Stimulated activated CD4-positive, alpha-beta T cell treated with anti-CD3 and anti-CD28 coated beads, TNF-alpha, amount 100 ng/mL, for 48 hours (primary cell): ENCODE measurements at places on chromosomes 2 and 18.

DNA sequence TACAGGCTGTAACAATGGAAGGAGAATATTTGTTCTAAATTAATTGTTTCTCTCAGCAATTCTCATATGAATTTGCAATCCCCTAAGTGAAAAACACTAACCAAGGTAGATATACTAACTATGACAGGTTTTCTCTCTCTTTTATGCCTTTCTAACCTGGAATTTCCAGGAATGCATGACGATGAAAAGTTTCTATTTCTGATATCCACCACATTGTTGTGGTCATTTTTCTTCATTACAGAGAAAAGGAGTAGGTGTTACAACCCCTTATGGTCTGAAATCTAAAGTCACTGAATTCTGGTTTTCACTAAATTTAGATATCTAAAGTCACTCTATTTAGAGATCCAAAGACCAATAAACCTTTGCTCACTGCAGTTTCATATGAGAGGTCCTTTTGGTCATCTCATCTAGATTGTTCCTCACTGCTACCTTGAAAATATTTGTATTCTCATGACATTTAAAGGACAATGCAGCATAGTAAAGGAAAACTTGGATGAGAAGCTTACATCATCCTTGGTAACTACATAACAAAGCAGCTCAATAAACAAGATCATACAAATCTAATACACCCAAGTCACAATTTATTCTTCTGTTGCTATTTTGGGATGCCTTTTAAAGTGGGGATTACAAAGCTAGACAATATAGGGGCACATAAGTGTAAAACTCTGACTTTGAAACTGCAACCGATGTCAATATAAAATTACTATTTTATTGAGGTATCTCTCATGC is 85.8 kb downstream of the TCF4 start:
- no peak for DNase-seq

DNA sequence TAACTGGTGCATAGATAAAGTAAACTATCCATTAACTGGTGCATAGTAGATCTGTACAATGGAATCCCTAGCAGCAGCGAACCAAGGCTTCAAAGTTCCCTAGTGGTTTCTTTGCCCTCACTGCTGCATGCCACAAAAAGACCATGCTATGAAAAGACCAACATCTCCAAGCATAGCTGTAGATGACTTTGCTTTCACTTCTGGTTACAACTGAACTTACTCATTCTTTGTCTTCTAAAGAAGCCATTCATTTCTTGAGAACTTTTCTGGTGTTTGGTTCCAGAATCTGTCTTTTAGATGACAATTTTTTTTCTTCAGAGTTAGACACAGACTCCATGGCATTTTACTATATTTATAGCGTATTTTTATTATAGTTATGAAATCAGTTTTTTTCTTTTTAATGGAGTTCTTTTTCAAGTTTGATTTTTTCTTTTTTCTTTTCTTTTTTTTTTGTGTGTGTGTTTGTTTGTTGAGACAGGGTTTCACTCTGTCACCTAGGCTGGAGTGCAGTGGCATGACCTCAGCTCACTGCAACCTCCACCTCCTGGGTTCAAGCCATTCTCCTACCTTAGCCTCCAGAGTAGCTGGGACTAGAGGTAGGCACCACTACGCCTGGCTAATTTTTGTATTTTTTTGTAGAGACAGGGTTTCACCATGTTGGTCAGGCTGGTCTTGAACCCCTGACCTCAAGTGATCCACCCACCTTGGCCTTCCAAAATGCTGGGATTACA is 63.6 kb downstream of the SLC35F5 start:
- DNase-seq = no peak

DNA sequence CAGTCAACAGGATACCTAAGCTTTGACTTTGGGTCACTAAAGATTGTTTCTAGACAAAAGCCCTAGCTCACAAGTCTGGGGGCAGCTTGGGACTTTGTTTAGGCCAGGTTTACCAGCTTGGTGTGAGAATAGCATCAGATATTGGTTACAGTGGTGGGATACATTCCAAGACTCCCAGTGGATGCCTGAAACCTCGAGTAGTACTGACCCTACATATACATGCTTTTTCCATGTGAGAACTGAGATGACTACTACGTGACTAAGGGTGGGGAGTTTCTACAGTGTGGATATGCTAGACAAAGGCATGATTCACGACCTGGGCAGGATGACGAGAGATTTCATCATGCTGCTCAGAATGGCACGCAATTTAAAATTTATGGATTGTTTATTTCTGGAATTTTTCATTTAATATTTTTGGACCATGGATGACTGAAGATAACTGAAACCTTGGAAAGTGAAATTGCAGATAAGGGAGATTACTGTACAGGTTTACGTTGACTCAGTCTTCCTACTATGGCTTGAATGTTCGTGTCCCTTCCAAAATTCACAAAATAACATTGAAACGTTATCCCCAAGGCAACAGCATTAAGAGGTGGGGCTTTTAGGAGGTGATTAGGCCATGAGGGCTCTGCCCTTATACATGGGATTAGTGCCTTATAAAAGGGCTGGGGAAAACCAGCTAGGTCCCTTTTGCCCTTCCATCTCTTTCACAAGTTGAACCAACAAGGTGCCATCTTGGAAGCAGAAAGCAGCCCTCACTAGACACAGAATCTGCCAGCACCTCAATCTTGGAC is 50.2 kb upstream of the CTAGE1 start:
- no peak for DNase-seq

- no peak for DNase-seq
Observed at GRCh38 chr2:235467588-235467987, 26.3 kb upstream of the AGAP1 start.

DNA sequence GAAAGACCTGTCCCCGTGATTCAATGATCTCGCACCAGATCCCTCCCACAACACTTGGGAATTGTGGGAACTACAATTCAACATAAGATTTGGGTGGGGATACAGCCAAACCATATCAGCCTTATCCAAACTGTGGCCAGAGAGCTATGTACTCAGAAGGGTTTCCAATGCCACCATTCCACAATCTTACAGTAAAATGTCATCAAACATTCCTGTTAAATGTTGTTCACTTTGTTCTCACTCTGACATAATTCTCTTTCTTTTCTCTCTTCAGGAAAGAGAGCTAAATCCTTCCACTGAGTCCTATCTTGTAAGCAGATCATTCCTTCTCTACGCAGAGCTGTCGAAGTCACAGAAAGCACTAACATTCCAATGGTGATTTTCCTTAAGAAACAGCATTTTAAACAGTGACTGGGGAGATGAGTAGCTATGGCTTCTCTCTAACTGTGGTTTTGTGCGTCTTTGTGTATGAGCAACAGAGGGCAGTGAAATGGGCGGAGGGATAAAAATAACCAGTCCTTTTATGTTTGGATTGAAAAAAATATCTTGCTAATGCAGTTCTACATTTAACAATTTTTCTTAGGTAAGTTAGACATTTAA is 684.7 kb downstream of the EPHA4 start:
- DNase-seq = no peak

DNA sequence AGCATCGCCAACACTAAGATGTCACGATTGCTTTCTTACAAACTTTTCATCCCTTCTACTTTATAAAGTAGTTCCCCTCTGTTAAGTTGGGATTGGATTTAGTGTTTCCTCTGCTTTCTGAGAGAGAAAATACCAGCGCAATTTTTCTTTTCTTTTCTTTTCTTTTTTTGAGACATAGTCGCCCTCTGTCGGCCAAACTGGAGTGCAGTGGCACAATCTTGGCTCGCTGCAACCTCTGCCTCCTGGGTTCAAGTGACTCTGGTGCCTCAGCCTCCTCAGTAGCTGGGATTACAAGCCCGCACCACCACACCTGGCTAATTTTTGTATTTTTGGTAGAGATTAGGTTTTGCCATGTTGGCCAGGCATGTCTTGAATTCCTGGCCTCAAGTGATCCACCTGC is 9.0 kb downstream of the RELCH start:
- DNase-seq = no peak

DNA sequence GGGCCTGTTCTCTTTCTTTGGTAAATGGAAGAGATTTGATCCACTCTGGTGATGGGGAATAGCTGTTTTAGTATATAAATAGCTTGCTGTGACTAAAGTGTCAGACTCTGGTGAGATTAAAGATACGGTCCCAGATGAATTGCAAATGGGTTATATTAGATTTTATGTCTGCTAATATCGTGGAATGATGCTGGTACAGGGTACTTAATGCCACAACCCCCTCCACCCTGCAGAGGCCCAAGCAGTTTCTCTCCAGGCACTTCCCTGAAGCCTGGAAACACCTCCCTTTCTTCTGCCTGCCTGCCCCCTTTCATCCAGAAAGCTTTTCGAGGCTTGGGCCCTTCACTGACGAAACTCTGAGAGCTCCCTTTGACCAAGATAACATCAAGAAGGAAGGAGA is 21.4 kb upstream of the RFX8 start:
- DNase-seq = no peak

DNA sequence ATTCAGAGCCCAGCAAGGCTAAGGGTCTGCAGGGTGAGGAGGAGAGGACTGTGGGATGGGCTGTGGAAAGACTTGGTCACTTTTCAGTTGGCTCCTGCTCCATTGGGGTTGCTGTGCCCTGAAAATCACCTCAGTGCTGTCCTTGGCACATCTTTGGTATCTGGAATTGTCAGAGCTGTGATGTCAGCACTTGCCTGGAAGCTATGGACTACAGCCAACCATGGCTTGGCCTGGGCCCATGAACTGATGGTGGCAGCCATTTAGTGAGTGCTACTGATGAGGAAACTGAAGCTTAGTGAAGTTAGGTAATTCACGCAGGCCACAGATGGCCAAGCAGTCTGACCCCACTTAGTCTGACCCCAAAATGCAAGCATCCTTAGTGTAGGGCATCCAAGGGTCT is 121.8 kb upstream of the SERPINE2 start:
- no peak for DNase-seq

GRCh38 chr2:151106805-151107506 is 154.7 kb downstream of the RBM43 start:
- no peak for DNase-seq
